ENCODE measurements at places on chromosomes 7 and 10. TPM values are rescaled to one million over a fixed set of nuclear protein-coding genes. Genes with fewer than 3 reads are reported as not detected.

- no peak for DNase-seq
Measured at GRCh38 chr10:45000138-45000751, 478 bp upstream of the ZNF22 start.

DNA sequence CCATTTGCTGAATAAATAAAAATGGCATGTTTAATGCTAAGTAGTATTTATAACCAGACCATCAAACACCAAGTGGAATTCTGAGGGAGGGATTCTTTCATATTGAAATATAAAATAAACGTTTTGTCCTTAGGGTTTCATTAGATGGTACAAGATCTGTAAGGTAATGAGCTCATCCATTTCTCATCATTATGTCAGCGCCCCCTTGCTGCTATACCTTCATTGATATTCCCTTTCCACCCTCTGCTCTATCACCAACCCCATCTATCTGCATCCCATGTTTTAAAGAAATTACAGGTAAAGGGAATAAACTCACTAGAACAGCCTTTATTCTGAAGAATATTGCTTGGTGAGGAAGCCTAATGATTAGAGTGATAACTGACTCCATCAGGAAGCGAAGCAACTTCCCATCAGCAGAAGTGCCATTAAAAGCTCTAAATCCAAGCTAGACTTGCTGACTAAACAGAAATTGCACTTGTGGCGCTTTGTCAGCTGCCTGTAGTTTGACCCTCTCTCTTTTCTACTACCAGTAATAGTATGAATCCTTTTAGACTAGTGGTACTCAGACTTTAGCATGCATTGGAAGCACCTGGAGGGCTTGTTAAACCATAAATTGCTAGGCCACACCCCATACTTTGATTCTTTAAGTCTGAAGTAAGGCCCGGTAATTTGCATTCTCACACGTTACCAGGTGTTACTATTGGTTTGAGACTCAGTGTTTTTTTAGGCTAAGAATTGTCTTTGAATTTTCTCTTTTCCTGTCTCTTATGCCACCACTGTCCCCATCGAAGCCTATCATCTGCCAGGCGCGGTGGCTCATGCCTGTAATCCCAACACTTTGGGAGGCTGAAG, 27.5 kb downstream of the ADD3 start:
- DNase-seq: no peak

DNA sequence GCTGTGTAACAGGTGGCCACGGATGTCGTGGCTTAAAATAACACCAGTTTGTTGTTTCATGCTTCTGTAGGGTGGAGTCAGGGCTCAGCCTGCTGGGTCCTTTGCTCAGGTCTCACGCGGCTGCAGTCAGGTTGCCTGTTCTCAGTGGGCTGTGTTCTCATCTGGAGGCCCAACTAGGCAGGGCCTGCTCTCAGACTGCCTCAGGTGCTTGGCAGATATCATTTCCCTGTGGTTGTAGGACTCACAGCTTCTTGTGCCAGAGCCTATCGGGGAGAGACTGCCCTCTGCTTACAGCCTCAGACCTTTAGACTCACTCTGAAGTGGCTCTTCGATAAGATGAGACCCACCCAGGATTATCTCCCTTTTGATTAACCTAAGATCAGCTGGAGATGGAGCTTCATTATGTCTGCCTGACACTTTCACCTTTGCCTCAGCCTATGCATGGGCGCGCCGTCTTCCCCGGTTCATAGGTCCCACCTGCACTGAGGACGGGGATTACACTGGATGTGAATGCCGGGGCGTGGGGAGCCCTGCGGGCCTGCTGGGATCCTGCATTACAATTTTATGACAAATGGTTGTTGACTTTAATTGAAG, 55.3 kb downstream of the INPP5A start:
- no peak for DNase-seq

GRCh38 chr10:72016608-72017300, 52.6 kb downstream of the CHST3 start:
- DNase-seq: no peak

GRCh38 chr7:132944774-132945173, 137.1 kb downstream of the CHCHD3 start:
- DNase-seq: no peak

GRCh38 chr7:12620371-12620770, 49.9 kb downstream of the SCIN start:
- no peak for DNase-seq

DNA sequence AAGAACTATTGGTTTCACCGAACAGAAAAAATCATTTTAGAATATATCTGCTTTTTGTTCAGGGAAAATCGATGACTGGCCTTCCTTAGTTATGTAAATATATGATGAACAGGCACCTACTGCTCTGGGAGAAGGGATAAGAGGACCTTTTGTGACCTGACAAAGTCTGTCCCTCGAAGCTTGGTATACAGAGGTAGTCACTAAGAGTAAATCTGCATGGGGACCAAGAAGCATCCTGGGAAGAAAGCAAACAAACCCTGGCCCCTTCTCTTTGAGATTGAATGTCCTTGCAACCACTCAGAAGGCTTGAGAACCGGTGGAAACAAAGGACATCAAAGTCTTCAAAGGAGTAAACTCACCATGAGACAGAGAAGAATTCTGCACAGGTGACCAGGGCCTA, 52.3 kb downstream of the SKIDA1 start:
- no peak for DNase-seq

The HOXA10 gene
- 12.3 TPM for total RNA-seq

GRCh38 chr10:86486856-86487255, 34.7 kb downstream of the WAPL start:
- DNase-seq: no peak

- DNase-seq: no peak
Measured at GRCh38 chr7:115973406-115973805, 57.2 kb downstream of the TFEC start.

DNA sequence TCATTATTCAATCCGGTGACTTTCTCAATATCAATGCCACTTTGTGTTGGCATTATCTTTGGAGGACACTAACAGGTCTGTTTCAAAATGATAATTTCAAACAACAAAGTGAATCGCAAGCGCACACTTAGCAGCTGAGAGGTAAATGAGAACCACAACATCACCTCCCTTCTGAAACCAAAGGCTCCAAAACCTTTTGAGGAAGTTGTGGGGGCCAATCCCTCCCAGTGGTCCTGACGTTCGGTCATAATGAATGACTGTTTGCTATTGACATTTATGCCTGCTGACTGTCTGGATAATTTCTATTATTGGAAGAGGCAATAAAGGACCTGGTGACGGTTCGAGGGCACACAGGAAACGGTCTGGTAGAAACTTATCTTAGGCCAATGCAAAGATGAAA, 1.8 kb downstream of the ADARB2 start:
- DNase-seq: no peak

- no peak for DNase-seq
Measured at GRCh38 chr10:1162481-1163203, 106.5 kb downstream of the WDR37 start.

- DNase-seq: no peak
Measured at GRCh38 chr7:142301923-142302550, 44.2 kb upstream of the PRSS58 start.

- DNase-seq: no peak
Measured at GRCh38 chr10:96410296-96410695, 51.5 kb upstream of the OPALIN start.

DNA sequence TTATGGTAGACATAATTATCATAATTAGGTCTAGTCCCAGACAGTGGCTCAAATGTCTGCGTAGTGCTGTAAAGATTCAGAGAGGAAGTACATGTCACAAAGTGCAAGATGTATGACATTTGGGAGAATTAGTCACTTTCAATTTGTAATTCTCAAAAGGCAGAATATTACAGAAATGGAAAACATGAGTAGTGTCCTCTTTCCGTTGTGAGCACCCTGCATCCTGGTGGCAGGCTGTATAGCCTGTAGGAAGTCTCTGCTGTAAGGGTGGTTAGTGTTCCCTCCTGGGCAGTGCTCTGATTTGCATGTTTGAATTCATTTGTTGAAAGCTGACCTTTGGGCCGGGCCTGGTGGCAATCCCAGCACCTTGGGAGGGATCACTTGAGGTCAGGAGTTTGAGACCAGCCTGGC, 17.0 kb downstream of the CDK14 start:
- no peak for DNase-seq

GRCh38 chr7:118657391-118658005, 433.0 kb downstream of the ANKRD7 start:
- no peak for DNase-seq

DNA sequence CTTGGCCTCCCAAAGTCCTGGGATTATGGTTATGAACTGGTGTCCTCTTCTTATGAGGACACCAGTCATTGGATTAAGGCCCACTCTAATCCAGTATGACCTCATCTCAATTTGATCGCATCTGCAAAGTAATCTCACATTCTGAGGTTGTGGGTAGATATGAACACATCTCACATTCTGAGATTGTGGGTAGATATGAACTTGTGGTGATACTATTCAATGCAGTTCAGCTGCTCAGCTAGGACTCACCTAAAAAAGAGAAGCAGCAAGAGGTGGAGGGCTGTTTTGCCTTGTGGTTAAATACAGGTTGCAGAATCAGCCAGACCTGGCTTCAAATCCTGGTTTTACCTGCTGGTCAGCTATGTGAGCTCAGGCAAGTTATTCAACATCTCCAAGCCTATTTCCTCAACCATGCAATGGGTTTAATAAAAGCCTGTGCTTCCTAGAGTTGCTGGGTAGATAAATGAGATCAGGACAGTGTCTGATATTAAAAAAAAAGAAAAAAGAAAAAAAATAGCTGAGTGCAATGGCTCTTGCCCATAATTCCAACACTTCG, 8.5 kb upstream of the BAG3 start:
- no peak for DNase-seq

DNA sequence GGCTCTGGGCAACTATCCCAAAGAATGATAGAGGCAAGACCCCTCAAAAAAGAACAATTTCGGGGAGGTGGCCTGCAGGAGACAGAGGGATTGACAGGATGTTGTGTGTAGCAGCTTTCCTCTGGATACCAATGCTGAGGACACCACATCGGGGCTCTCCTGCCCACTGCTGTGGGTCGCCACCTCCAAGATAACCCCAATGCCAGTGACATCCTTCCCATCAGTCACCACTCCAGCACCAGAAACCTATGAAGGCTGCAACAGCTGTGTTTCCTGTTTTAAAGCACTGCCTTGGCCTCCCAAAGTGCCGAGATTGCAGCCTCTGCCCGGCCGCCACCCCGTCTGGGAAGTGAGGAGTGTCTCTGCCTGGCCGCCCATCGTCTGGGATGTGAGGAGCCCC, 17.6 kb downstream of the ARHGAP19 start:
- DNase-seq: no peak

- DNase-seq: no peak
Measured at GRCh38 chr10:89042562-89042961, 52.0 kb downstream of the FAS start.

The FAM13C gene
- total RNA-seq: 0.46 TPM

DNA sequence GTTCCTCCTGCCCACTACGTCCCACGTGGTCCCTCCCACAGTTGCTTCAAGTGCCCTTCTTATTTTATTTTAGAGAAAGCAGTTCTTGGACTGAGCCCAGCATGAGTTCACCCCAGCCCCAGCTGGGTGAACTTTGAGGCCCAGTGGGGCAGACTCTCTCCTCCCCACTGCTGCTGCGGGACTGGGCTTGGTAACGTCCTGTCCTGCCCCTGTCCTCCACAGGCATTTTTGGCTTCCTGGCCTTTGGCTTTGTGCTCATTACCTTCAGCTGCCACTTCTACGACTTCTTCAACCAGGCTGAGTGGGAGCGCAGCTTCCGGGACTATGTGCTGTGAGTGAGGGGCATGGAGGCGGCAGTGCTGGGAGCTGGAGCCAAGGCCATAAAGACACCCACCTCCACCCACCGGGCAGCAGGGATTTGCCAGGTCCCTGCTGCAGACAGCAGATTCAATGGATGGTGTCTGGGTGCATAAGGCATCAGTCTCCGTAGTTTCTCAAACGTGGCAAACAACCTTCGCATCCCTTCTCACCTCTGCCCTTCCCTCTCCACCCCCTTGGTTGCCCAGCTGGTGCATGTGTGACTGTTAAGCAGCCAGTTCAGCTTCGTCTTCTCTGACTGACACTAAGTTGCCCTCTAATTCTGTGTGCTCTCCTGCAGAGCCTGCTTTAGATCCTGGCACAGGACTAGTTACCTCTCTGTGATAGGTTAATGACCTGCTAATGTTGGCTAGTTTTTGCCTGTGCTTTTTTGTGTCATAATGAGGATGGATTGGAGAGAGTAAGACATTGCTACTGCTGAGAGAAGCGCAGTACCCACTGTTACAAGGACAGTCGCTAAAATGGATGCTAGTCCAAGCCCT, 15.5 kb upstream of the AHCYL2 start:
- DNase-seq: no peak

- DNase-seq: no peak
Measured at GRCh38 chr7:16770657-16771329, 17.2 kb downstream of the TSPAN13 start.

GRCh38 chr10:50375051-50375452, 123.7 kb upstream of the ASAH2 start:
- DNase-seq: no peak

The STEAP2 gene
- 5.2 TPM for total RNA-seq

DNA sequence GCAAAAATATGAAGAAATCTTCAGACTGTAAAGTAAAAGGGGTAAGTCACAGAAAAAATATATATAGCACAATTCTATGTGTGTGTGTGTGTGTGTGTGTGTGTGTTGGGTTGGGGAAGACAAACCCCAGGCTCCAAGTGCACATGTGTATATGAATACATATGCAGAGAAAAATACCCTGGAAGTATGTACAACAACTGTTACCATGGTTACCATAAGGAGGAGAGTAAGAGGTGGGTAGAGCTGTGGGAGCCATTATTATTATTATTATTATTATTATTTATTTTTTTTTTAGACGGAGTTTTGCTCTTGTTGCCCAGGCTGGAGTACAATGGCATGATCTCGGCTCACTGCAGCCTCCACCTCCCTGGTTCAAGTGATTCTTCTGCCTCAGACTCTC, 23.7 kb upstream of the TRIM24 start:
- no peak for DNase-seq

The SEMA3C gene
- 123 TPM for total RNA-seq

DNA sequence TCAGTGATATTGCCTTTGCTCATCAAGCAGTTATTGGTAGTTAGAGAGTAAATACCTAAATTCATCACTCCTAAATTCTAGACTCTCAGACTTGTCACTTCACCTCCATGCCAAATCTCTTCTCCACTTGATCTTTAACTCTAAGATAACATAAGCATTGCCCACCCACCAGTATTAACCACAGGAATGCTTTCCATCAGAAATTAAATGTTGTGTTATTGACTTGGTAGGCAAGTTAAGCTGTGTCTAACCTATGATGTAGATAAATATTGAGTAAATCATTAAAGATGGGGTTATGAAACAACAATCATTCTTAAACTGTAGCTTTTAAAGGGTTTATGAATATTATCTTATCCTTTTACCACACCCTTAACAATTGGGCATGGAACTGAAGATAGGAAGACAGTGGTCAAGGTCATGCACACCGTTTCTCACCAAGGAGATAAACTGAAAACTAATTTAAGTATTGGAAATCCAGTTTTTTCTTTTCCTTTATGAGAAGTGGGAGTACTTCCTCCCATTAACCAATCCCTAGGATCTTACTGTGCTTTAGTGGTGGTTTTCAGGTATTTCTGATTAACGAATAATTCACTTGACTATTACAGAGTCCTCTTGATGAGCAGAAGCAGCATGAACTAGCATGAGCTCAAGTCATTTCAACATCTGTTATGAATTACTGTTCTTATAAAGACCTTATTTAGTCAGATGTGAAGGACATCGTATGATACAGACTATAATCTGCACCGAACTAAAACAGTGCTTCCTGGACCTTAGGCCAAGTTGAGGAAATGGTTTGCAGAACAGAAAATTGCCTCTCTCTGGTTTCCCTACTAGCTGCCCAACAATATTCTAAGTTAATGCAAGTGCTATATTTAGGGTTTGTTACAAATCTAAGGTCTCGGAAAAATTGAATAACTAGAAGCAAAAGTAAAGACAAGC, 142.0 kb downstream of the LCOR start:
- DNase-seq: no peak

- DNase-seq: peak; percentile 19
Measured at GRCh38 chr7:93574646-93575554, at the start of gene CALCR. Gene CALCR (minus strand): TSS chr7:93574724. CDS start chr7:93486981, 87,743 bp downstream.

The GPR146 gene
- total RNA-seq: 0.17 TPM

Measured in Daoy (cell line).